ENCODE measurements at places on chromosomes 12 and 14.

- no peak for DNase-seq
These were observed 348.4 kb downstream of the BCL11B start for GRCh38 chr14:98923596-98923995.

GRCh38 chr12:11960646-11961045, 110.1 kb upstream of the BCL2L14 start:
- DNase-seq: no peak

DNA sequence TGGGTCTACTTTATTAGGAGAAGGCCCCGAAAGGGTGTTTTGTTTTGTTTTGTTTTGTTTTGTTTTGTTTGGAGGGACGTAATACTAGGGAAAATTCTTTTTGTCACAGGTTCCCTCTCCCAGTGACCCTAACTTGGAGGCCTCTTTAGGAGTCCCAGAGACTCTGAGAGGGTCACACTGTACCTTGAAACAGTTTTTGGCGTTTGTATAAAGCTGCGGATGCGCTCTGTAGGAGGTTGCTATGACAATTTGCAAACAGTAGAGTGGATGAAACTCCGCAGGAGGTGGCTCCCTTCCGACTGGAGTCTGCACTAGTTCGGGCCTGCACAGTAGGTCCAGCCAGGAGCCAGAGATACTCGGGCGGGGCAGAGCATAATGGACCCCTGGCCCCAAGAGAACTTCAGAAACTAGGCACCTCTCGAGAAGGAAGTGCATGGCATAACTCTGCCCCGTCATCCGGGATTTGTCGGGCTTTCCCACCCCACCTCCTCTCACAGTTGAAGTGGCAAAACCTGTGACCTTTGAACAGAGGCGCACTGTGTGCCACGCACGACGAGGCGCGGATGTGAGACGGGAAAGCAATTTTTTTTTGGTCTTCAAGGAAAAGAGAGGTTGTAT, 1.3 kb upstream of the DYRK2 start:
- no peak for DNase-seq

DNA sequence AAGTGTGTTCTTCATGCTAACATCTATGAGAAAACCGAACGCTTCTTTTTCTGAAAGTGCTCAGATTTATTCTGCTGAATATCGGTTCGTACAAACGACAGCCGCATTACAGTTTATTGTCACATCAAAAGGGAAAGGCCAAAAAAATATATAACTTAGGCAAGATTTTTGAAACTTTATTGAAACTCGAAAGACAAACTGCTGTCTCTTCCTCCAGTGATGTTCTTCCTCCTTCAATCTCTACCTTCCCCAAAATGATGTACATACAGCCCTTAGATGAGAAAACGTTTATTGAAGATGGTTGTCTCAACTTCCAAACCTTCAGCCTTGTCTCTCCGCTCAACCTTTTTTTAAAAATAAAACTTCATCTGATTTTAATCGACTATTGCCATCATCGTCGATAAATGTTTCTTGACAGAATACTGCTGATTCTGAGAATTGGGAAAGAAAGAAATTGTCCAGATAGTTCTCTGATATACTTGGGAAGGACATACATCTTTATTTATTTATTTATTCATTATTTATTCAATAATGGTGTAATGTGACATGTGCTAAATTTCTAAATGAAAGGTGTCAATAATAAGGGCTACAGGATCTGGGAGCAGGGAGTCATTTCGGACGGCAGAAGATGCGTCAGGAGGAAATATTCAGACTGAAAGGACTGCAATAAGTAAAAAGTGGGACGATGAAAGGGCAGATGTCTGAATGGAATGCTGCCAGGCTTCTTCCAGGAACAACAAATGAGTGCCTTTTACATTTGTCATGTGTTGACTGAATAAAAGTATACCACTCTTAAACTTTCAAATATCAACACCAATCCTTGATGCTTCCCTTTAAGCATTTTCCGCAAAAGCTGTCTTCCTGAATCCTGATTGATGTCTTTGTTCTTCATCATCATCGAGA, 817 bp upstream of the MDM1 start:
- no peak for DNase-seq

GRCh38 chr12:109710747-109711595, 2.7 kb upstream of the FAM222A start:
- no peak for DNase-seq

DNA sequence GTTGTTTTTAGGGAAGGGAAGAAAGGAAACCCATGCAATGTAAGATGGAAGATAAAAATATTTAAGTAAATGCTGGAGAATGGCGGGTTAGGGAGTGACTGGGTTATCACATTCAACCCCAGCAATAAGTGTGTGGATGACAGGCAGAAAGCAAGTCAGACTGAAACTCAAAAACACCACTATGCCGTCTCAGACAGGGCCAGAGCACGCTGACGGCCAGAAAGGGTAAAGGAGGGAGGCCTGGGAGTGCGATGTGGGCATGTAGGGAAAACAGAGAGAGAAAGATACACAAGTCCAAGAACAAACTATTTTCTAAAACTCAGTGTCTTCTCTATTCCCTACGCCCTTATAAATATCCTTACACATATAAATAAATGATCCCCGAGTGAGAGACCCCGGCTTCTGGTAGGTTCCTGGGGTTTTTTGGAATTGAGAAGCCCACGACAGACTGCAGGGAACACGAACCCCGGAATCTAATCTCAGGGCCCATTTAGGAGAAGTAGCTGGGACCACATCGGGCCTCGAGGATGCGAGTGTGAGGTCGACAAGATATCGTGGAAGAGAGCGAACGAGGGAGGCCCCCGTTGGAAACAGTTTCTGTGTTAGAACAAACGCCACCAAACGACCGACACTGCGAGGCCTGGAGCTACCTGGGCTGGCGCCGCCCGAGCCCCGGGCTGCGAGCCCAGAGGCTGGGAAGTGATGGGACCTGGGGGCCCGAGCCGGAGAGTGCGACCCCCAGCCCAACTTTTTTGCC, 735 bp upstream of the OTX2 start:
- no peak for DNase-seq

DNA sequence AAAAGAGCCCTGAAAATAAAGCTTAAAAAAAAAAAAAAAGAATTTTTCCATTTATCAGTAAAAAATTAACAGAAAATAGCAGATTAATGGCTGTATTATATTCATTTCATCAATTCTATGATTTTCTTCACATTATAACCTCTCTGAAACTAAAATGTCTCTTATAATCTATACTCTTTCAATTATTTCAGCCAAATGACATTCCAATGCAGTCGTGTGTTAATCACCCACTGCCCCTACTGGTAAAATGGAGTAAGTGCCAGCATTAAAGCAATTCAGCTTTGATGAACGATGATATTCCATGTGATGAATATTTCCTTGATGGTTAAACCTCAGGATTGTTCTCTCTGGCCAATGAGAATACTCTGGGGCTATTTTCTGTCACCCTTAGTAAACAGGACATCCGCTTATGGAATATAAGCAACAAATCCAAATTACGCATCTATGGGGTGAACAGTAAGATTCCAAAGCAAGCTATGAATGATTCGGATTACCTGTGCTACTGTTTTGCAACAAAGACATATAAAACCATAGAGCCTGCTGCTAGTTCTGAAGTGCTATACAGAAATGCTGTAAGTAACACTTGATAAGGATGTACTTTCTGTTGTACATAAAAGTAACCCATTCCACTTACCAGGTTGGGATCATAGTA, 20.3 kb upstream of the SYCP3 start:
- DNase-seq: no peak

- DNase-seq: no peak
These were observed 377.9 kb upstream of the KITLG start for GRCh38 chr12:88958153-88958552.

- DNase-seq: no peak
These were observed 66.6 kb downstream of the GALNT8 start for GRCh38 chr12:4786795-4787194.

All from amniotic stem cell (primary cell).